ENCODE measurements at places on chromosomes 3 and 15.

DNA sequence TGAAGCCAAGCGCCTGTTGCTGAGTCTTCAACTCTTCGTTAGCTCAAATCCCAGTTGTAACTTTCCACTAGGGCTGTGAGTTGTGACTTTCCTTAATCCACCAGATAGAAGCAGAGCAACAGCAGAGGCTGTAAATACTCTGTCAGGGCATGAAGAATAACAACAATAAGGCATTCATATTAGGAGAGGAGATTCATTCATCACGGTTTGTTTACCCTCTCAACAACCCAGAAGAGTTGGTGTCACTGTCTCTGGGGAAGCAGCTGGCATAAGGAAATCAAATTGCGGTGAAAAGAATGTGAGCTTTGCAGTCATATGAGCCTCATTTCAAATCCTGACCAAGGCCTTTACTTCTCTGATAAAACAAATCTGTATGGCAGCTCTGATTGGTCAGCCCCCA is 184.8 kb downstream of the SHQ1 start:
- DNase-seq = no peak

- no peak for DNase-seq
Observed at GRCh38 chr15:27851858-27852210, 247.3 kb downstream of the OCA2 start.

GRCh38 chr3:183430325-183430957 is 2.0 kb upstream of the MCF2L2 start:
- DNase-seq = no peak

- no peak for DNase-seq
Observed at GRCh38 chr3:59178698-59179097, 128.9 kb upstream of the CFAP20DC start.

- no peak for DNase-seq
Observed at GRCh38 chr3:106399761-106400160, 530.9 kb upstream of the CBLB start.

GRCh38 chr15:82943176-82943575 is 9.3 kb downstream of the HOMER2 start:
- DNase-seq = no peak

DNA sequence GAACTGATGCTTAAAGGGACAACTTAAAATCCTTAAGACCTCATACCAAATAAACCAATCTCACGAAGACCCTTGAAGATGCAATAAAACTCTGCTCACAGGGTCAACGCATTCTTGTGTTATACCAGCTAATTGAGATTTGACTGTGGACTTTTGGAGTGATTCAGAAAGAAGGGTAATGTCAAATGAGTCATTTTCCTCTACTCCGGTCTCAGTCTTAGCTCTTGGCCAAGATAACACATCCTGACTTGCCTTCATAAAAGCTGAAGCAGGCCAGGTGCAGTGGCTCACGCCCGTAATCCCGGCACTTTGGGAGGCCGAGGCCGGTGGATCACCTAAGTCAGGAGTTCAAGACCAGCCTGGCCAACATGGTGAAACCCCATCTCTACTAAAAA is 3.8 kb downstream of the PKM start:
- DNase-seq = no peak

All from hypothalamus (tissue), 51 donors.